Myocyte (in vitro differentiated cells): ENCODE measurements at places on chromosomes 4 and X. TPM values are rescaled to one million over a fixed set of nuclear protein-coding genes. Genes with fewer than 3 reads are reported as not detected.

DNA sequence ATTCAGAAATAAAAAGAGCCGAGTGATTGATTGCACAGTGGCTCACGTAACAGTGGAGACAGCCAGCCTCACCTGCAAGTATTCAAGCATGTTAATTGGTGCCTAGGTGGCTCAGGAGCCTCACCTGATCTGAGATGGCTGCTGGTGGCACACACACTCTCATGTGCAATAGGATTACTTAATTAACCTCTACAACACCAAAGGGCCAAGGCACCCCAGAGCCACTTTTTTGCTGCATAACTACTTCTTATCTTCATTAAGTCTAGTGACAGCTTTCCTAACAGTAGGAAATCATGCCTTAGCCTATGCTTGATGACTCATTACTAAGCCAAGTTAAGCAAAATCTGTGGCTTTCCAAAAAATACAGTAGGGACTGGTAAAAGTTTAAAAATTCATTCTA lies 117.3 kb upstream of the NOCT start:
- DNase-seq: no peak

USP17L27 gene
- total RNA-seq: not detected in 2 replicates

GRCh38 chr4:27701606-27702005 lies 841.0 kb downstream of the STIM2 start:
- no peak for DNase-seq

DNA sequence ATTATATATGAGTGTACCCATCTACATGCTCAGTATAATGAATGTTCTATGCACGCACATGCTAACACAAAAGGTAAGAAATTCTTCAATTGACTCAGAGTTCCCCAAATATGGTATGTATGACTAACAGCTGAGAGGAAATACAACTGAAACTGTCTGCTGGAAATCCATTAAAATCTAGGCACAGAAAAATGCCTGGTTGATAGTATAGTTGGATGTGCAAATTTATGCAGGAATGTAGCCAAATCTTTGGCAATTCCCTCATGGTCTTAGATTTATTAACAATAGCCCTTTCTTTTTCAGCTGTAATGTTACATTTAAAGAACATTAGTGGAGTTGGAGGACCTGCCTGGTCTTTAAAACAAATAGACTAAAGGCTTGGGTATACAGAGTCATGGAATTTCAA lies 5.5 kb downstream of the CAMK2D start:
- DNase-seq: no peak

DNA sequence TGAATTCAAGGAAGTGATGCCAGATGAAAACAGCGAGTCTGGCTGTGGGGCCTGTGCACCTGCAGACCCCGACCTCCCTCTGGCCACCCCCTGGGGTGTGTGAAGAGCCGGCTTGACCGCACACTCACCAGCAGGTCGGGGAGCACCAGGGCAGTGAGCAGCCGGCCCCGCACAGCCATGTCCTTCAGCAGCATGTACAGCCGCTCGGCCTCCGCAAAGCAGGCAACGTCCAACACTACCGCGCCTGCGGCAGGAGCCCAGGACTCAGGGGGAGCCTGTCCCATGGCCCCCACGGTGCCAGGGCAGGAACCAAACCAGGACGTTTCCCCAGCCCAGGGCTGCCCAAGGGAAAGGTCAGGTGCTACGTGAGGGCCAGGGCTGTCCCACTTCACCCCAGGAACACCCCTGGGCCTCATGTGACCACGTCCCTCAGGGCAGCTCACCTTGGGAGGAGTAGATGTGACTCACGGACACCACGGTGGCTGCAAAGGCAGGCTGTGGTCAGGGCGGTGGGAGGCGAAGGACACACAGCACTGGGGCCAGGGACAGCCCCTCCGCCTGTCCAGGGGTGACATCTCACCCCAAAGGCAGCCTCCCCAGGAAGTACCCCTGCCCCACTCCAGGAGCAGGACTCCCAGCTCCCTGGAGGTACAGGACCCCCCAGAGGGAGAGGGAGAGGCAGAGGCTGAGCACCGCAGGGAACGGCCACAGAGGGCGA lies 8.2 kb downstream of the DGKQ start:
- no peak for DNase-seq

DNA sequence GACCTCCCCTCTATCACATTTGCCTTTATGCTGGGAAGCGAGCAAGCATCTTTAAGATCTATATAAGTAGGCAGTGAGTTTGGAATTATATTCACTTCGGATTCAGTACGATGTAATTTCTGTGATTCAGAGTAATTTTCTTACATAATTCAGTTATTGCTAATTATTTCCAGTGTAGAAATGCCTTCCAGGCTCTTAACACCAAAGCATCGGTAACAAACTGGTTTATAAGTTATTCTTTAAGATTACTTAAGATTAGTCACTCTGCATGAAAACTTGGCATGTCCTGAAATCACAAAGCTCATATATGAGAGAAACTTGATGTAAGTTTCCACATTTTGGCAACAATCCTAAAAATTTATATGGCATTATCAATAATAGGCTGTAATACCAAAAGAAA lies 120.8 kb downstream of the ADAMTS3 start:
- DNase-seq: no peak

MAGEB17 gene
- not detected in 2 replicates for total RNA-seq

GRCh38 chr4:2394528-2394927 lies 23.9 kb downstream of the ZFYVE28 start:
- no peak for DNase-seq

F11 gene
- not detected in 2 replicates for total RNA-seq

YIPF7 gene
- 4.9 and 5.8 TPM in 2 replicates for total RNA-seq

IL1RAPL1 gene
- total RNA-seq: not detected in 2 replicates

DNA sequence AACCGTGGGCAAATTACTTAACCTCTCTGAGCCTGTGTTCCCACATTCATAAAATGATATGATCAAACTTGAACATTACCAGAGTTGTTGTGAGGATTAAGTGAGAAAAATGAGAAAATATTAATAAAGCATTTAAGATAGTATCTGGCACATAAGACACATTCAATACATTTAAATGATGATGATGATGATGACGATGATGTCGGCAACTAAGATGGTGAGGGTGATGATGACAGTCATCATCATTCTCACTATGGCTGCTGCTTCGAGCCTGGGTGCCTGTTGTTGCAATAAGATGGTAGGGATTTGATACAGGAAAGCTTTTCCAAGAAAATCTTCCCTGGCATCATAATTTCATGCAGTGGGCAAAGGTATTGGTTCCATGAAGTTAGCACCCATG lies 11.1 kb downstream of the TMEM164 start:
- no peak for DNase-seq

GPRASP1 gene
- total RNA-seq: 1.3 and 1.8 TPM in 2 replicates

ARMCX4 gene
- total RNA-seq: 0.78 and 0.86 TPM in 2 replicates

DNA sequence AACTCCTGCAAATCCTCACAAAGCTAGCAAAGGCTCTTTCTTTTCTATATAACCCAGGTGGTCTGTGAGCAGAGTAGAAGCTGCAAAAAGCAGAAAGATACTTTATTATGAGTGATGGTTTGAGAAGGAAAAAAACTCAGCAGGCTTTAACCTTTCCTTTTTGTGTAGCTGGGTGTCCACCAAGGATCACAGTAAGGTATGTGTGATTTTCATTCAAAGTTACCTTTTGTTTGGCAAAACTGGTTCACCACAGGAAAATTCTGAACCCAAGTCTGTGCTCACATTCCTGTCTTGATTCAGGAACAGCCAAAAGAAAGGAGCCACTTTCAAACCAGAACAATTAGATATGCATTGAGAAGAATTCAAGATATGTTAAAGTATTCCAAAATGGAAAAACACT lies 35.7 kb downstream of the FRAS1 start:
- no peak for DNase-seq

DNA sequence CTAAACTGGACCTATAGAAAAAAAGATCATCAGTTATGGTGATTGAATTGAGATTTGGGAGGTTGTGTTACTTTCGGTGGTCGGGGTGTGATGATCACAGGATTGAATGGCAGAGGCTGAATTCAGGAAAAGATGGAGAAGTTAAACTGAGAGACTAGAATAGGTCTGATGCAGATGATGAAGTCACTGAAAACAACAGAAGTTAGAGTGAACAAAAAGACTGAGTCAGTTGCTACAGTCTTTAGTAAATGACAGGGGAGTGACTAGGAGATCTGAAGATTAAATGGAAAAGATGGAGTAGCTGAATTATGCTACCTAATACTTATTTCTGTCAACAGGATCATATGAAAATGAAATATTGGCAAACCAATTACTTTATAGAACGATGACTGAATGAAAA lies 163.2 kb downstream of the RPA4 start:
- DNase-seq: no peak

DNA sequence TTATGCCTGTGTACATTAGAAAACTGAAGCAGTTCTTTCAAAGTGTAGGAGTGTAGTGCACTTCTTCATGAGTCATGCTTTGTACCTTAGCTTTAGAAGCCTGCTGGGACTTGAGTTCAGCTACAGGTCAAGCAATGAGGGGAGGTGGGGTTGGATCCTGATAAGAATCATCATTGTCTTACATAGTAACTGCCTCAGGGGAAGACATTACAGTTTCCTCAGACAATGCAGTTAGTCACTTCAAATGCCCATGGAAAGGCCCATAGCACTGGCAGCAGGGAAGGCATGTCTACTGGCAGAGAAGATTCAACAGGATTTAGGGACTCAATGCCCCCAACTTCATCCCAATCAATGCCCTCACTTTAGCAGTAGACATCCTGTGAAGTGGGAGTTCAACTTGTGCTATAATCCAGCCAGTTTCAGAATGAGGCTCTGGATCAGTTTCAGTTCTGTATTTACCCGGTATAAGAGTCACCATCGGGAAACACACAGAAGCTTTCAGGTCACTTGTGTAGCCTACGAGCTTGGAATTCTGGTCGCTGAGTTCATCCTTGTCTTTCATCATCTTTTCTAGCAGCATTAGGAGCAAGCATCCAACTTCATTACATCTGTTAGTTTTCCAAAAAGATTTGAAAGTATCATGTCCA lies 1216.5 kb downstream of the RAPGEF2 start:
- no peak for DNase-seq

GRCh38 chr4:104896660-104897645 lies 249.7 kb upstream of the TET2 start:
- peak; percentile 50 for DNase-seq
